ENCODE measurements at places on chromosomes 7 and 10. TPM values are rescaled to one million over a fixed set of nuclear protein-coding genes. Genes with fewer than 3 reads are reported as not detected.
A peak's percentile ranks its signal among the peaks of the same experiment; 100 is the strongest.

DNA sequence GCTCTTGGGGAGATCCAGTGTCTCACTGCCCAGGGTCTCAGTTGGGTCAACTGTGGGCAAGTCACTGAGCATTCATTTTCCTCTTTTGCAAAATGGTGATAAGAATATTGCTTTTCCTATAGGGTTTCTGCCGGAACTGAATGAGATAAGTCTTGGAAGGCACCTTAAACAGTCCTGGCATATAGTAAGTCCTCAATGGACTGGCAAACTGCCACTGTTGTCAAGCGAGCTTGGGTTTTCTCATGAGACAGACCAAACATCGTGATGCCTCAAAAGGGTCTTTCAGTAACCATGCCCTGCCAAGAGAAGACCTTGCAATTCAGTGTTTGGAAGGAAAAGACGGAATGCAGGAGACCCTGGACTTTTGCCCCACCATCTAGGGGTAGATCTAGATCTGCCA, 251.5 kb downstream of the WDR11 start:
- DNase-seq = no peak
- no peaks in the 10 kb centered on the region for H3K4me1 ChIP-seq
- H3K4me3 ChIP-seq = no peak overlapping the region
- no peaks in the 10 kb centered on the region for H3K36me3 ChIP-seq

CTBP2 gene
- total RNA-seq = 89.0 TPM

GRCh38 chr10:122251459-122252255, 19.4 kb upstream of the BTBD16 start:
- H3K4me1 ChIP-seq = no peaks in the 10 kb centered on the region
- no peak overlapping the region for H3K27ac ChIP-seq
- H3K27me3 ChIP-seq = no peaks in the 10 kb centered on the region

SUPV3L1 gene
- total RNA-seq = 28.0 TPM

DNA sequence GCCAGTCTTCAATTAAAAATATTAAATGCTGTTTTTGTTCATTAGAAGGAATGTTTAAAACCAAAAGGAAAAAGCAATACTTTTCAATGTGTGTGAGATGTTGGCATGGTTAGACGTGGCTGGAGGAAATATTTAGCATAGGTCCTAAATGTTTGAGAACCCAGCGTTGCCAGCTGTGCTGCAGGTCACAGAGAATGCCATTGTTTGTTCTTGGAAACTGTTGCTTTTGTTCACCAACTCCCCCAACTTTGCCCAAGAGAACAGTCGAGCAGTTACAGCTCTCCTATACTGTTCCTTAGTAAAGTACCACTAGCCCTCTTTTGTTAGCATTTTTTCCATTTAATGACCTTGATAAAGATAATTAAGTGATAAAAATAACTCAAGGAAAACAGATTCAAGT, 44.5 kb upstream of the ELMO1 start:
- no peaks in the 10 kb centered on the region for H3K27me3 ChIP-seq
- H3K27ac ChIP-seq = no peak overlapping the region
- no peaks in the 10 kb centered on the region for H3K36me3 ChIP-seq
- H3K4me3 ChIP-seq = no peak overlapping the region

OGDHL gene
- total RNA-seq = 0.15 TPM

ITGA8 gene
- total RNA-seq = not detected

GRCh38 chr10:44989597-44990301, 11.0 kb upstream of the ZNF22 start:
- no peak for DNase-seq
- peaks cover 6% of the 10 kb centered on the region for H3K27me3 ChIP-seq
- no peak overlapping the region for H3K4me3 ChIP-seq
- peaks cover 20% of the 10 kb centered on the region for H3K4me1 ChIP-seq
- no peak overlapping the region for H3K27ac ChIP-seq
- H3K36me3 ChIP-seq = no peaks in the 10 kb centered on the region

DNA sequence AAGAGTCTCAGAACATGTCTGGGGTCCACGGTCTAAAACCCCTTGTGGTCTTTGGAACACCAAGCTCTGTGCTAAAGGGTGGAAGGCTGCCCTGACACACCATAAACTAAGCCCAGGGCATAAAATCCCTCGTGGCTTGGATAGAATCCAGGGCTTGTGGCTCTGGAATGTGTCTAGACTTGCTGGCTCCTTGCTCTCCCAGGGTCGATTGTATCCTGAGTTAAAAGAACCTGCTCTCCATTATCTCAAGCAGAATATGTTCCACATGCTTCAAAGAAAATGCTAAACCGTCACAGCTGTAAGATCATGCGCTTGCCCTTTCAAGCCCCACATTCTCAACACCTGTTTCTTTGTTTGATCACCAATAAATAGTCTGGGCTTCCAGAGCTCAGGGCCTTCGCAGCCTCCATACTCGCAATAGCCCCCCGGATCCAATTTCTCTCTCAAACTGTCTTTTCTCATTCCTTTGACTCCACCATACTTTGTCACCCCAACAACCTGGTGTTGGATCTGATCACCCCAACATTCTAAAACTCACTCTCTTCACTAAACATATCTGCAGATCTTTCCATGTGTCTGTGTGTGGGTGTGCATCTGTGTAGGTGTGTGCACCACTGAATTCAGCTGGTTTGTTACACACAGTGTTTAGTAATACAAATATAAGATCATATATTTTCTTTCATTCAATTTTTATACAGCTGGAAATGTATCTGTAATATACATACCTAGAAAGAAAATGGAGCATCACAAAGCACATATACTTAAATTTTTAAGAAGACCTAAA, 238.5 kb downstream of the ZMYND11 start:
- H3K27ac ChIP-seq = peak overlapping the region; percentile 8
- H3K4me1 ChIP-seq = peaks cover 54% of the 10 kb centered on the region
- H3K36me3 ChIP-seq = peaks cover 51% of the 10 kb centered on the region
- H3K27me3 ChIP-seq = no peaks in the 10 kb centered on the region
- peak; percentile 74 for DNase-seq

DNA sequence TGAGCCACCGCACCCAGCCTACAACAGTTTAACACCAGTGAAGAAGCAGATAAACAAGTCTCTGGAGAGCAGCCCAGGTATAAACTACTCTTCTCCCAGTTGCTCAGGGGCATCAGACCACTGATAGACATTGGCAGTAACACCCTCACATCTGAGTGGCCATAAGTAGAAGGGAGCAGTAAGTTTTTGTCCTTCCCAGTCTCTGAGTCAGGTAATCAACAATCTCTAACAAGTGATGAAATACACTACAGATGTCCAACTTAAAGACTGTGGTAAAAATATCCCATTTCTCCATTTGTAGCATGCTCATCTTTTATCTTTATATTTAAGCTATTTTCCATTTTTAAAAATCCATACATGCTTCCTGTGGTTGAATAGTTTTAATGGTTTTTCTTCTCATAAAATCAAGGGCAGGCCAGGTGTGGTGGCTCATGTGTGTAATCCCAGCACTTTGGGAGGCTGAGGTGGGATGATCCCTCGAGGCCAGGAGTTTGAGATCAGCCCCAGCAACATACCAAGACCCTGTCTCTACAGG, 78.6 kb downstream of the GSAP start:
- no peaks in the 10 kb centered on the region for H3K36me3 ChIP-seq
- peaks cover 6% of the 10 kb centered on the region for H3K4me1 ChIP-seq
- no peak overlapping the region for H3K27ac ChIP-seq
- DNase-seq = no peak
- H3K4me3 ChIP-seq = no peak overlapping the region

DNA sequence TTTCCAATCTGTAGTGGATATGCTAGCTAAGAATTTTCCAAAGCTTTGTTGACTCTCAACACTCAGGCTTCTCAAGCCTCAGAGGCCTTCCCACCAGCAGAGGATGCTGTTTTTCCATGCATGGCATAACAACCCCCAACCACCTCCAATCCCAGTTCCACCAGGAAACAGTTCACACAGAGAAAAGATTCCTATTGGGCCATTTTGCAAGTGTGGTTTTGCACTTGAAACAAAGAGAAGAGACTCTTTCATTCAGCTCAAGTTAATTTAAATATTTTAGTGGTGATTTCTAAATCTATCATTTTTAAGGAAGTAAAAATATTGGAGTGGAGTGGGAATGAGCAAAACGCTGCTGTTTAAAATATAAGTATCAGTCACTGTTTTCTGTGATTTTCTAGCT, 105.6 kb upstream of the COL1A2 start:
- peak; percentile 83 for DNase-seq
- H3K4me3 ChIP-seq = peak overlapping the region; percentile 18
- H3K36me3 ChIP-seq = no peaks in the 10 kb centered on the region
- peak overlapping the region; percentile 30 for H3K27ac ChIP-seq

GRCh38 chr7:155961241-155962190, 149.3 kb upstream of the SHH start:
- peaks cover 3% of the 10 kb centered on the region for H3K27me3 ChIP-seq
- H3K36me3 ChIP-seq = peaks cover 4% of the 10 kb centered on the region
- no peak overlapping the region for H3K4me3 ChIP-seq
- H3K27ac ChIP-seq = no peak overlapping the region

- peaks cover 2% of the 10 kb centered on the region for H3K27me3 ChIP-seq
- no peak overlapping the region for H3K27ac ChIP-seq
- peaks cover 44% of the 10 kb centered on the region for H3K4me1 ChIP-seq
- DNase-seq = no peak
- H3K36me3 ChIP-seq = peaks cover 11% of the 10 kb centered on the region
- no peak overlapping the region for H3K4me3 ChIP-seq
Observed at GRCh38 chr10:100509241-100509840, 10.3 kb downstream of the SEC31B start.

- DNase-seq = peak; percentile 94
- peak overlapping the region; percentile 3 for H3K4me3 ChIP-seq
- H3K4me1 ChIP-seq = peaks cover 56% of the 10 kb centered on the region
- peak overlapping the region; percentile 36 for H3K27ac ChIP-seq
- H3K36me3 ChIP-seq = 0 out of 2 replicates have a peak, but pooled peaks cover 6% of the 10 kb centered on the region
Observed at GRCh38 chr7:132738254-132738653, 162.0 kb upstream of the PLXNA4 start.

GRCh38 chr7:83547526-83547925, 101.4 kb downstream of the SEMA3E start:
- H3K36me3 ChIP-seq = no peaks in the 10 kb centered on the region
- no peak for DNase-seq
- H3K27ac ChIP-seq = no peak overlapping the region
- no peaks in the 10 kb centered on the region for H3K4me1 ChIP-seq
- H3K27me3 ChIP-seq = no peaks in the 10 kb centered on the region

EVX1 gene
- not detected for total RNA-seq

STEAP1B gene
- 94.3 TPM for total RNA-seq

DNA sequence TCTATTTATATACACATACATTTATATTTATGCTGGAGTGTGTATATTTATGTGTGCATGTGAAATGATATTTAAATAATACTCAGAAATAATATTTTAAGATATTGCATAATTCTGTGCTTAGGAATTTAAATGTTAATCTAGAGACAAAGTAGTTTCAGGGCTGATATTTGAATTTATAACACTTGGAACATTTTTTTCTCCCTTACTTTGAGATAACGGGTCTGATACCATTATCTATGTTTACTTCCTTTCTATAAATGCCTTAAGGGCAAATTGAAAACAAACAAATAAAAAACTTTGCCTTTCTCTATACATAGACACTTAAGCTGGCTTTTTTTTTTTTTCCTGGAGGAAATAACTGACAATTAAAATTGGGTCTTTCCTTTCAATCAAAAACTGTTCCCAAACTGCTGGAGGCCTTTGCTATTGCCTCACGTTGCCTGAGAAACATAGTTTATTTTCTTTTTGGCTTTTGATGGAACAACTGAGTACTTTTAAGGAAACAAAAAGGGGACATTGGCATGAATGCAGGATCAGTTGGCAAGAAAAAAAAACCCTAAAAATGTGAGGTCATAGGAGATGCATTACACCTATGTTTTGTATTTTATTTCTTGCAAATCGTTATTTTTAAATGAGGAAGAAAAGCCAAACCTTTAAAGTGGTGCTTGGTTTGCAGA, 98.7 kb downstream of the ITGA8 start:
- H3K27me3 ChIP-seq = peaks cover 32% of the 10 kb centered on the region
- no peak overlapping the region for H3K27ac ChIP-seq
- no peaks in the 10 kb centered on the region for H3K36me3 ChIP-seq
- peaks cover 6% of the 10 kb centered on the region for H3K4me1 ChIP-seq
- DNase-seq = no peak

CHAT gene
- not detected for total RNA-seq

- no peak for DNase-seq
- no peaks in the 10 kb centered on the region for H3K4me1 ChIP-seq
- H3K36me3 ChIP-seq = no peaks in the 10 kb centered on the region
Observed at GRCh38 chr7:71548746-71549145, 416.8 kb downstream of the GALNT17 start.

DNA sequence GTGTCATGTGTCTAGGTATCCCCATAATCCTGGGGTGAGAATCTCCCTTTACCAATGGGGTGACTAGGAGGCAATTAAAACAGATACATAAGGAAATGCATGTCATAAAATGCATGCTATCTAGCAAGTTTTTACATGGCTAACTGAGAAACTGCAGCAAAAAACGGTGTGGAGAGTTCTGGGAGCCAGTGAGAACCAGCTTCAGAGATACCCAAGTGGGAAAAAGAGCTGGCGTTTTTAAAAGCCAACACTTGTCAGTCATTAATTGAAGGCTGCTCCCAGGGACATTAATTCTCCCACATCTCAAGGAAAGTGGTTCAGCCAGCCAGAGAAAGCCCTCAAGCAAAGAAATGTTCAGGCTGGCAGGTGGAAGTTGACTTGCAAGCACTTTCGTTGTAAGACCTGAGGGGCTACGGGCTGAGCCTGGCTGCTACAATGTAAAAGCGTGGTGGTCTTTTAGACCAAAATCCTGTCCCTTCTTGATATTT, 28.1 kb downstream of the ST8SIA6 start:
- no peaks in the 10 kb centered on the region for H3K36me3 ChIP-seq
- H3K27me3 ChIP-seq = peaks cover 16% of the 10 kb centered on the region
- H3K4me1 ChIP-seq = peaks cover 9% of the 10 kb centered on the region
- no peak overlapping the region for H3K4me3 ChIP-seq

DNAH11 gene
- 2.7 TPM for total RNA-seq

PTN gene
- total RNA-seq = 2.3 TPM

DNA sequence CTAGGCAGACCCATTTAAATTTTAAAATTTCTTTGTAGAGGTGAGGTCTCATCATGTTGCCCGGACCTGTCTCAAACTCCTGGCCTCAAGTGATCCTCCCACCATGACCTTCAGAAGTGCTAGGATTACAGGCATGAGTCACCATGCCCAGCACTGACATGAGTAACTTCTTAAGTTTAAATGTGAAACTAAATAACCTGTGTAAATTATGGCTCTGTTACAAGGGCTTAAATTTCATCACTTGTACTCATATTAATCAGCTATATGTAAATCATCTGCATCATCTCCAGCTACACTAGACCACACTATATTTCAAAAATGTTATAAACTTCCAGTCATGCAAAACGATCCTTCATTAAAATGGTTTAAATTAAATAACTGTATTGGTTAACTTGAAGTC, 56.1 kb downstream of the ATAD1 start:
- no peaks in the 10 kb centered on the region for H3K27me3 ChIP-seq
- H3K36me3 ChIP-seq = peaks cover 20% of the 10 kb centered on the region
- peak overlapping the region; percentile 45 for H3K27ac ChIP-seq
- peak overlapping the region; percentile 13 for H3K4me3 ChIP-seq
- peaks cover 33% of the 10 kb centered on the region for H3K4me1 ChIP-seq
- peak; percentile 57 for DNase-seq

MET gene
- 111 TPM for total RNA-seq

DNA sequence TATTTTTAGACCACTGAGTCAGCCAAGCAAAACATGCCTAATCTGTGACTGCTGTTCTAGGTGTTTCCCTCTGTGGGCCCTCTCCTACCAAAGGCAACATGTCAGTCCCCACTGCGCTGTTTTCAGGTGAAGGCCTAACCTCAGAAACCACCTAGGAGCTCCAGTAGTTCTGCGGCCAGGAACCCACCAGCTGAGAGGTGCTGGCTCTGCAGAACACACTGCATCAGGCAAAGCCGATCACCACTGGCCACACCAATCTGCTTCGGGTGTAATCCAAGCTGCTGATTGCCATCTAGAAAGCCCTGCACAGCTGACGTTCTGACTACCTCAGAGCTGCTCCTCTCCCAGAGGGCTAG, 14.9 kb downstream of the CAMK2G start:
- H3K4me1 ChIP-seq = peaks cover 32% of the 10 kb centered on the region
- H3K27me3 ChIP-seq = peaks cover 2% of the 10 kb centered on the region
- no peak for DNase-seq
- H3K27ac ChIP-seq = no peak overlapping the region
- H3K36me3 ChIP-seq = peaks cover 21% of the 10 kb centered on the region
- H3K4me3 ChIP-seq = no peak overlapping the region
